ENCODE measurements at places on chromosomes 4 and X.

DNA sequence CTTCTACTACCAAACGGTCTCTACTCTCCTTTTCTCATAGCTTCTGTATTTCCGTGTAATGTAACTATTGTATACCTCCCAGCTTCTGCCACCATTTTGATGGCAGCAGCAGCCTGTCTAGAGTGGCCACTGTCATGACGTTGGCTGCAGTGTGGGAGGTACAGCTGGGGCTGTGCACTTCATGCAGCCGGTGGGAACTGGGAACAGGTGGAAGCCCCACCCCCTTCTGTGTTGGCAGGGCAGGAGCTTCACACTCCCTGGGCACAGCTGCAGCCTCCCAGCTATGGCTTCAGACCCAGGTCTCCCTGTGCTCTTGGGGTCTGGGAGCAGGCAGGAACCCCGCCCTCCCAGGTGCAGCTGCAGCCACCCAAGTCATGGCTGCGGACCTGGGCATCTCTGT lies 49.8 kb upstream of the SEC24B start:
- no peak for DNase-seq

GRCh38 chr4:79141530-79141929 lies 184.3 kb downstream of the NAA11 start:
- DNase-seq, result no peak

- no peak for DNase-seq
Observed at GRCh38 chrX:85112293-85112692, 108.6 kb downstream of the APOOL start.

DNA sequence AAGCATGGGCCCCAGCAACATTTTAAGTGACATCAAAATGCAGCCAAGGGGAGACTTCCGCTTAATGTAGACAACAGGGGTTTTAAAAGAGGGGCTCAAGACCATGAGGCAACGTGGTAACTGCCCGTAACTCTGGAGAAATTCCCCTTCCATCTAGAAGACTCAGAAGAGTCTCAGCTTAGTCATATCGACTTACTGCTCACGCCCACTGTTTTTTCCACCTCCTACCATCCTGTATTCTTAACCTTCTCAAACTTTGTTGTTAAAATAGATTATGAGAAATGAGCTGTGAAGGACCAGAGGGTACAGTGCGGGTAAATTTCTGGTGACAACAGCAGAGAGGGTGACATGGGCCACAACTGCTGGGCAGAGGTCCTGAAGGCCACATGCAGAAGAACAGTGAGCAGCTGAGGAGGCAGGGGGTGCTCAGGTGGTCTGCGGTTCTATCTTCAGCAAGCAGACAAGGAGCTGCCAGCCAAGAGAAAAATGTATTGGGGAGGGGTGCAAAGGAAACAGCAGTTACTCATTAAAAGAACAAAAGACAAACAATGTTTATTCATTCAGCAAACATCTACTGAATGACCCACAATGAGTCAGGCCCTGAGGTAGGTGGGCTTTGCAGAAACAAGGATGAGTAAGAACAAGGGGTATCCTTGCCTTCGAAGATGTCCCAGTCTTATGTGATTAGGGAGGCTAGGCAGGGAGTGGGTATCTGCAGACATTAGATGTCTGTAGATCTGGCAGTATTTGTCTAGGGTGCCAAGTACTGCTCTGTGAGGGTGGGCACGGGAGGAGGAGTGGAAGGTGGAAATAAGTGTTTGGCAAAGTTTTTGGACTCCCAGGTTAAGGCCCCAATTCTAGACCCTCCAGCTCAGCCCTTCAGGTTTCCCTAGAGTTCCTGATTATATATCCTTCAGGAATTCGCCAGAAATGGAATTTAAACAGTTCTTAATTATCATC lies 175.3 kb downstream of the TSPAN5 start:
- no peak for DNase-seq

DNA sequence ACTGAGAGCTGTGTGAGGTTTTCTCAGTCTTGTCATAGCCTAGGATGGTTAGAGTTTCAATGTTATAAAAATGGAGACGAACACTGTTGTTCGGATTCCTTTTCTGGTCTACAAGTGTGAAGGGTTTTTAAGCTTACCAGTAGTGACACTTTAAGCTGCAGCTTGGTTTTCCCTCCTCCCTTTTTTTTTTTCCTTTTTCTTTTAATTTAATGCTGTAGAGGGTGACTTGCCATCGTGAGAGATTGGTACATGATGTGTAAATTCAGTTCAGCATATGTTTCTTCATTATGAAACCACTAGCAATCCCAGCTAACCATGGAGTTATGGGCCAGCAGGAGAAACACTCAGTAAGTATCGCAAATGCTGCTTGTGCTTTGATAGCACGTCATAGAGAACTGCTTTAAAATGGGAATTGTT lies 165.0 kb downstream of the RAPGEF2 start:
- no peak for DNase-seq

- peak; percentile 34 for DNase-seq
Observed at GRCh38 chr4:173169428-173170181, 994 bp downstream of the GALNT7 start.

- DNase-seq, result peak; percentile 62
Observed at GRCh38 chrX:47384502-47384901, 14.1 kb downstream of the ZNF157 start.

DNA sequence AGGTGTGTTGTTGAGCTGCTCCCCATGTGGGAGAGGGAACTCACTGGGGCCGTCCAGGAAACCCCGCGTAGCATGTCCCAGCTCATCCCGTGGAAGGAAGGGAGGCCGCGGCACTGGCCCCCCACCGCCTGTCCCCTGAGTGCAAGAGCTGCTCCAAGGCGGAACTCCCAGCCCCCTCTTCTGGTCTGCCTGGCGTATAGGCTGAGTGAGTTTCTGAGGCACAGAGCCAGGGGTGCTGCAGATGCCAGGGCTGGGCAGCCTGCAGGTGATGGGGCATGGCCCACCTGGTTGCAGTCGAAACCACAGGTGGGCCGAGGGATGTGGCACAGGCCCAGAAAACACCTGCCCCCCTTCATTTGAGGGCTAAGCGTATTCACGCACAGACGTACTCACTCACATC lies 49.6 kb downstream of the ABLIM2 start:
- DNase-seq, result no peak

- no peak for DNase-seq
Observed at GRCh38 chr4:177185579-177185978, 124.1 kb upstream of the NEIL3 start.

GRCh38 chr4:89899152-89899551 lies 4.5 kb downstream of the MMRN1 start:
- DNase-seq, result no peak
